Activated CD4-positive, alpha-beta T cell treated with anti-CD3 and anti-CD28 coated beads for 4 hours (primary cell): ENCODE measurements at places on chromosomes 7 and 10.

DNA sequence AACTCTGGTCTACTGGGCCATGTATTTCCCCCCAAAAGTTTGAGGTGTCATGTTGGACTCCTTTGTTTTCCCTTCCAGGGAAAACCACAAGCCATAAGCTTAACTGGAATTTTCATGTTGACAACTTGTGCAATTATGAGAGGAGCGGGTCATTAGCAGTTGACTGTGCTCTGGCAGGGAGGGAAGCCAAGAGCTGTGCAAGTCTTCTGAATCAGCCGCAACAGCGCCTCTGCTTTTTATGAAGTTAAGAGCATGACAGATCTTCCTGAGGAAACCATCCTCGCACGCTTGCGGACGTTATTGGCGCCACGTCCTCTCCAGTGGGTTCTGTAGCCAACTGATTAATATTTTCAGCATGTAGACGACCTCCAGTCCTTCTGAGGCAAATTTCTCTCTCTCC lies 148.7 kb upstream of the MKI67 start:
- no peak for DNase-seq

DNA sequence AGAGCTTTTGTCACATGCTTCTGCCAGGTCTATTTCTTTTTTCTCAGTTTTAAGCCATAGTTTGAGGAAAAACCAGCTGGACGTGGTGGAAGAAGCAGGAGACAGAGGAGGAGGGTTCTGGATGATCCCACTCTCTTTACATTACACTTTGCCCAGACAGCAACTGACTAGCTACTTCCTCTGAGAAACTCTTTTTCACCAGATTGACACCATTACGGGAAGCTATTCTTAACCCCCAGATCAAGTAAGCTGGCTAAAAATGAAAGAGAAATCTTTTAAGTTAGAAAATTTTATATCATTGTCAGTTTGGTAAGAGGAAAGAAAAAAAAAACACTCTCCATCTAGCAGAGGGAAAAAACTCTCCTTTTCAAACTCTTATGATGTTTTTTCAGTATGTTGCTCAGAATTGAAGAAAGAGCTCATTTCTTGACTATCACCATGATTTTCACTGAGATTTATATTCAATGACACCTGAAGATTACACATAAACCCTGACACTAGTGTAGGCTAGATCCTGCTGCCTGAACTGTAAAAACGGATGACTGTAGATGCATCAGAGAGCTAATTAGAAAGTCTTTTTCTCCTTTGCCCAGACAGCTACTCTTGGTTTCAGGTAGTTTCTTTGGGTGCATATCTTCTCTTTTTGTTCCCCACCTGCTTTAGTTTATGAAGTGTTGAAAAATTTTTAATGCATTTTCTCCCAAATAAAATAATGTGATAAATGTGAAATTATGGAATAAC lies 203.1 kb downstream of the TFEC start:
- no peak for DNase-seq

GRCh38 chr10:82660986-82661385 lies 786.0 kb downstream of the NRG3 start:
- DNase-seq = no peak

GRCh38 chr10:8913720-8914119 lies 859.2 kb downstream of the GATA3 start:
- no peak for DNase-seq

DNA sequence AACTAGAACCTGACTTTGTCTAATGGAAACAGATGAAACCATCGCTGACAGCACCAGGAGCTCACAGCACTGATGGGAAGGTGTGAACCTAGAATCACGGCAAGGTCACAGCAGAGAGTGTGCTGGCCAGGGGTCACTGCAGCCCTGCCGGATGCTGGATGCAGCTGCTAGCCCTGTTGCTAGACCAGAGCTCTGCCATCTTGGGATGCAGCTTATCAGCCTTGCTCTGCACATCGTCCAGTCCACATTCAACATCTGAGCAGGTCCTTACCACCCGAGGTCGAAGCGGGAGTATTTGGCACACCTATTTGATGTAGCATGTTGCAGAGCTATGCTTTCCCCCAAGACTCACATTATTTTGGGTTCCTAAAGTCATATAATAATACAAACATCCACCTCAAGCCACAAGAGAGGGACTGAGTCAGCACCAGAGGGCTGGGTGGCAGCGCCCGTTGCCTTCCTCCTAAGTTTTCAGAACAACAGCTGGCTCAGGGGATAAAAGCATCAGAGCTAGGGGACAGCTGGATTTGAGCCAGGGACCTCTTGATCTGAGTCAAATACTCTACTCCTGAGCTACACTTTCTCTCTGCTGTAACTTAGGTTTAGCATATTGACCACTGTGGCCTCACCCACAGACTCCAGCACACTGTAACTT lies 135.3 kb downstream of the ZNF467 start:
- no peak for DNase-seq
